Globus pallidus (tissue), 1 donor: ENCODE measurements at places on chromosomes 5 and 9.

DNA sequence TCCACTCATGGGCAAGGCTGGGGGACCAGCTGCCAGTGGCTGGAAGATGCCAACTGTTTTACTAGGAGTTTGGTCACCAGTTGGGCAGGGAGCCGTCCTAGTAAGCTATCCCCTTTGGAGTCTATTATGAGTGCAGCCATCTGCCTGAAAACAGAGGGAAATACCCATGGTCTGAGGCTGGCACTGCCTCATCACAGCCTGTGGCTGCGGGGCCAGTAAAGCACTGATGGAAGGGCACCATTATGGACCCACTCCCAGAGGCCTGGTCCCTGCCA lies 187.2 kb upstream of the PANK3 start:
- DNase-seq, result peak; percentile 82

DNA sequence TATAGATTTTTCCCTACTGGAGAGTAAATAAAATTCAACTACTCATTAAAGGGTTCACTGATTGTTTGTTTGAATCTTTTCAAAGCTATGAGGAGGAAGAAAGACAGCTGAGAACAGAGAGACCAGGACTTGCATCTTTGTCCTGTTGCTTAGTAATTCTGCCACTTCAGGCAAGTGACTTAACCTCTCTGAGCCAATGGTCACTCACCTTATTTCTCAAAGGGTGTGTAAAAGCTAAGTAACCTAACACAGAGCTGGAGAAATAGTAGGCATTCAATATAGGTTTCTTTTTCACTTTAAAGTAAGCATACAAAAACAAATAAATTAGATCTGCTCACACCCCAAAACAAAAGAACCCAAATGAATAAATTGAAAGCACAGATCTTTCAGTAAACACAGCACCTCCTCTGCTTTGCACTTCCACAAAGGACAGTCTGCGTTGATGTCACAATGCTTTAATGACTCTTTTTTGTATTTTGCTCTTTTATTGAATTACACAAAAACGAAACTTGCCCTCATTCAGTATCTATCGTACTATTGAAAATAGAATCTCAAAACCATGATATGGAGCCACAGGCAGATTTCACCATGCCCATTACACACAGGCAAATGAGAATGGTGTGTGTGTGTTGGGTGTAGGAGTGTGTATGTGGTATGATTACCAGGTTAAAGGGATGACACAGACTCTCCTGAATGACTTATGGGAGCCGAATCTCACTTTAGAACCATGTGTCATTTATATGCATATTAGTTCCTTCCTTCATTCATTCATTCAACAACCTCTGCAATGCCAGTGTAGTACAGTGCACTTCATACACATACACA lies 166.0 kb downstream of the EBF1 start:
- DNase-seq, result no peak

DNA sequence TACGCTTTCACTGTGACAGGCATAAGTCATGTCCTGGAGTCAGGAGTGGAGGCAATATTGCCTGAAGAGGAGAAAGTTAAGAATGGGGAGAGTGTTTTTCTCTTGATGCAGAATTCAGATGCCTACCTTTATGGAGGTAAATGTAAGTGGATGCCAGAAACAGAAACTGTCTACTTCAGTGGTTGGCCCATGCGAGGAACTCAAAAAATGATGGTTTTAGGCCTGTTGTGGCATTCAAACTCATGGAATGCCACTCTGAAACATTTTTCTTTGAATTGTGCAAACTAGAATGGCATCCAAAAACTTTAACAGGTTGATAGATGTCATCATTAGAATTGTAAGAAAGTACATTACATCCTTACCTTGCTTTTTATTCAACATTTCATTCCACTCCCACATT lies 47.7 kb upstream of the NTRK2 start:
- DNase-seq, result no peak

GRCh38 chr9:27181381-27181780 lies 72.4 kb downstream of the TEK start:
- no peak for DNase-seq

- DNase-seq, result peak; percentile 54
Observed at GRCh38 chr9:95726756-95727155, 148.7 kb upstream of the ERCC6L2 start.

GRCh38 chr9:105921057-105921726 lies 226.9 kb downstream of the TMEM38B start:
- no peak for DNase-seq

- DNase-seq, result no peak
Observed at GRCh38 chr5:167472566-167473108, 818.8 kb upstream of the WWC1 start.

- DNase-seq, result no peak
Observed at GRCh38 chr9:20650750-20651299, 28.5 kb upstream of the MLLT3 start.

DNA sequence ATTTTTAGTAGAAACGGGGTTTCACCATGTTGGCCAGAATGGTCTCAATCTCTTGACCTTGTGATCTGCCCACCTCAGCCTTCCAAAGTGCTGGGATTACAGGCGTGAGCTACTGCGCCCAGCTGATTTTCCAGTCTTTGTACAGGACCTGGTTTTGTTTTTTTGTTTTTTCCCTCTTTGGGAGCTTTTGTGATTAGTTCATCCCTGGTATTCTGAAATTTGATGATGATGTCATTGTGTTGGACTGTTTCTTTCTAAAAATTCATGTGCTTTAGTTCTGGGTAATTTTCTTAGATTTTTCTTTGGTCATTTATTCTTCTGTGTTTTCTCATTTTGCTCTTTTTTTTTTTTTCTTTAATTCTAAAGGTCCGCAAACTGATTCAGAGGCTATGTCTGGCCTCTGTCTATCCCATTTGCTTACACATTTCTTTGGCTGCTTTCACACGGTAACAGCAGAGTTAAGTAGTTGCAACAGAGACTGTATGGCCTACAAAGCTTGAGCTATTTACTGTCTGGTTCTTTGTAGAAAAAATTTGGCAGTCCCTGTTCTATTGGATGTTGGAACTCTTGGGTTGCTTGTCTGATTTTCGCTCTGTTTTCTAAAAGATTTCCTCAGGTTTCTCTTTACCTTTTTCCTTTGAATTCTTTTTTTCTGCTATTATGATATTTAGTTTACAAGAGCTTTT lies 24.8 kb downstream of the STX17 start:
- DNase-seq, result no peak

- peak; percentile 93 for DNase-seq
Observed at GRCh38 chr5:91384671-91385430, 1.7 kb upstream of the ARRDC3 start.

DNA sequence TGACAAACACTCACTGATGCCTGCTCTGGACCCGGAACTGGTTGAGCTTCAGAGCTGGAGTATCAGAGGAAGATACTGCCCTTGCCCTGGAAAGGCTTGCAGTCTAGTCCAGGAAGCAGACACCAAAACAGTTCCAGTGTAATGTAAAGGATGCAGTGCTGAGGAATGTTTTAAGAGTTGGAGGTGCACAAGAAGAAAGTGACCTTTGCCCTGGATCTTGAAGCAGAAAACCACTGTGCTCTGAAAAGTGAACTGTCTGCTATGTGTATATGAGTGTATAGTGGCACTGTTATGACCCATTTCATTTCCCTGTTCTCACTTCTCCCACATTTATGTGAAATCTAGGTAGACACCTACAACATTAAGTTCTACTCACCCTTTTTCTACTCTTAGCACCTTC lies 2.1 kb downstream of the ZNF346 start:
- no peak for DNase-seq

- DNase-seq, result no peak
Observed at GRCh38 chr5:78235289-78235688, 59.2 kb downstream of the AP3B1 start.

DNA sequence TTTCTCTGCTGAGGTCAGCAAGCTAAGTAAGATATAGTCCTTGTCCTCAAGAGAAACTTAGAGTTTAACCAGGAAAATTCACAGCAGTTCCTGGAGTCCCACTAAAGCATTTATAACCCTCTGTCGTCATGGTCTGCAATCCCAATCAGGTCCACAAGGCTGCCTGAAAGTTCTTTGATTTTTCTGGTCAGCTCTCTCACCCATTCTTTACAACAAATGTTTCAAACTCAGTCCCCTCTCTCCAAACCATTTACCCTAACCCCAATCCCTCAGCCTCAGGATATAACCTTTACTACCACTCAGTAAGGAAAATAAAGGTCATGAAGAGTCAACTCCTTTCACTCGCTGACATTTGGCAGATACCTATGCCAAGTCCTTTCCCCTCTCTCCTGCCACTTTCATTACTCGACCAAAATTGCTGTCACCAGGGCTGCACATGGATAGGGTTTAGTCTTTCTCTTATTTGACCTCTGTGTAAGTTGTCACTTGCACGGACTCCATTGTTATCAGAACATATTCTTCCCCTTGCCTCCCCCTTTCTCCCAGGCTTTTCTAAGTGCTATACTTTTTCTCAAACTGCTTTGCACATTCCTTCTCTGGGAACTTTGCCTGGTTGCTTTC lies 936.6 kb downstream of the NR2F1-AS1 start:
- DNase-seq, result no peak

- no peak for DNase-seq
Observed at GRCh38 chr5:159797261-159797970, 118.9 kb upstream of the ADRA1B start.

DNA sequence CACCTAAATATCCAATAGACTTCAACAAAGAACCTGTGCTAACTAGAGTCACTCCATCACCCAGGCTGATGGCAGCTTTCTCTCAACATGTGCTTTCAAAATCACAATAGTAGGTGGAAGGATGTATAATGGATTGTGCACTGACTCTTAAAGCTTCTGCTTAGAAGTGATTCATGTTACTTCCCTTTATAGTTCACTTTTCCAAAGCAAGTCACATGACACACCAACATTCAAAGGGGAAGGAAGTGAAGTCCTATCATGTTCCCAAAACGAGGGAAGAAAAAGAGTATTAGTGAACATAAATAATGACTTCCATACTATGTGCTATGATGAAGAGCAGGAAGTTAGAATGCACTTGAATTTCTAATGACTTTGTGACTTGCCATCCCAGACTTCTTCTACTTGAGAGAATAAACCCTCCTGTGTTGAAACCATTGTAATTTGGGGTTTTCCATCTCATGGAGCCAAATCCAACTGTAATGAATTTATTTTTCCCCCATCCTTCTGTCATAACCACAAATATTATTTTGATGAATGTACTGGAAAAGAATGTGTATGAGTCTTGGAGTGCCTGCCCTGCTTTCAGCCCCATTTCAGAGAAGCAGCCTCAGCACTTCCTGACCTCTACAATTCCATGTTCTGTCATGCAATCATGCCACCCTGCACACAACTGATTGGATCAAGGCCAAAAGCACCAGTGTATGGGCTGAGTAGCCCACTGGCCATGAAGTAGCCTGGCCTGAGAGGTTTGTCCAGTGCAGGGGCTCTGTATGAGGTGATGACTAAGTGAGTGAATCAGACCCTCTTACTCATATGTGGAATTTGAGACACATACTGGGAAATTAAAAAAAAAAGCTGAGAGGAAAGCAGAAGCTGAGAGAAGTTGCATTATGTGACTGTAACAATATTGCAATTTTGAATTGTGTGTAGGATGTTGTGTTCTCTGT lies 525.9 kb upstream of the CLINT1 start:
- DNase-seq, result no peak

GRCh38 chr5:156329171-156329611 lies 2.2 kb downstream of the SGCD start:
- peak; percentile 19 for DNase-seq

GRCh38 chr9:122190597-122191381 lies 31.1 kb downstream of the MORN5 start:
- DNase-seq, result peak; percentile 42

DNA sequence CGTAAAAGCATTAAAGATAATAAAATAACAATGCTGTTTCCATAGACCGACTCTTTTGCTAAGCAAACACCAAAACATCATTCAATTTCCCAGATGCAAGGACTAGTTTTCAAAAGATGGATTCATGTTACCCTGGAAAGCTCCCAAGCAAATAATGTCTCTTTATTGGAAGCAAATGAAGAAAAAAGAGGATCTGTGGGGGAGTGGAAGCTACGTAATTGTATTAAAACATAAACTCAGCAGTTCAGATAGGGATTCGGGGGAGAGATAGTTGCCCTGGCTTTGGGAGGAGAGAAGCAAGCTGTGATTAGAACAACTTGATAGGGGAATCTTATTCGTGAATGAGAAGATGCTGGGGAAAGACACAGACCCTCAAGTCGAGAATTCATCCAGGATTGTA lies 491.0 kb upstream of the CLINT1 start:
- no peak for DNase-seq

GRCh38 chr5:34831303-34831702 lies 7.7 kb upstream of the TTC23L start:
- no peak for DNase-seq

GRCh38 chr5:142846406-142846805 lies 76.2 kb downstream of the ARHGAP26 start:
- no peak for DNase-seq

GRCh38 chr5:169805937-169806700 lies 169.0 kb downstream of the DOCK2 start:
- no peak for DNase-seq

GRCh38 chr9:73528926-73529325 lies 377.3 kb downstream of the ANXA1 start:
- DNase-seq, result no peak

GRCh38 chr9:6671416-6671815 lies 25.9 kb upstream of the GLDC start:
- no peak for DNase-seq

DNA sequence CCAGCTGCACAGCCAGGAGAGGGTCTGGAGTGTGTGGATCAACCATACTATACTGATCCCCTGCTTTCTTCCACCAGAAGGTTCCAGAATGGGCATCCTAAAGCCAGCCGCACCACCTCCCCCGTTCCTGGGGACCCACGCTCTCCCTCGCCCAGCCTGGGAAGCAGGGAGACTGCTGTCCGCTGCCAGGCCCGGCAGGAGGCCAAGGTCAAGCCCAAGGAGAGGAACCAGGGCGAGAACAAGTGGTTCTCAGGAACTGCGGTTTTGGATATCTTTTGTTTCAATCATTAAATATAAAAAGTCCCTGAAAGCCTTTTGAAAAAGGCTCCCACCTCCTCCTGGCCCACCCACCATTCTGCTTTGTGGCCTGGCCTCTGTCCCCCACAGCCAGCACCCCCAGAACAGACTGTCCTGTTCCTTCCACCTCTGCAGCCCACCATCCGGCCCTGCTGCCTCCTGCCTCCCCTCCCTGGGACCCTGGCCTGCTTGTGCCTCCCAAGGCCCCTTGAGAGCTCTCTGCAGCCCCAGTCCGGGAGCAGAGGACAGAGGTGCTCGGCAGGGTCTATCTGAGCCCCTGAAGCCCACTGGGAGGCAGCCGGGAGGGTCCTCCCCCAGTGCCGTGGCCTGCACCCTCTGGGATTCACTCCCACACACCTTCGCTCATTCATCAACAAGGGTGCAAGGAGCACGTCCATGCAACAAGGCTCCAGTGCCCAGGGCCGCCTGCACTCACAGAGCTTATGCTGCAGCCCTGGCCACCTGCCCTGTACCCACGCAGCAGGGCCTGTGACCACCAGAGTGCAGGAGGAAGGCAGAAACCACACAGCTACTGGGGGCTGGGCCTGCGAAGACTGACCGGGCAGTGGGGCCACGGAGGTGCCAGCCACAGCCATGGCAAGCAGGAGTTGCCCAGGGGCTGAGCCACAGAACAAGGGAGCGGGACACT lies 614 bp upstream of the LCN6 start:
- DNase-seq, result no peak
